ENCODE measurements at places on chromosomes 6 and 20. TPM values are rescaled to one million over a fixed set of nuclear protein-coding genes. Genes with fewer than 3 reads are reported as not detected.

The SERINC1 gene
- 220 TPM for total RNA-seq

The WDR27 gene
- total RNA-seq, result 16.6 TPM

The CALHM4 gene
- total RNA-seq, result 0.46 TPM

The PSORS1C1 gene
- 3.3 TPM for total RNA-seq

The ALDH5A1 gene
- total RNA-seq, result 0.32 TPM

The ANKRD6 gene
- 4.9 TPM for total RNA-seq

The PTCHD4 gene
- total RNA-seq, result 2.9 TPM

The C6orf141 gene
- 2.7 TPM for total RNA-seq

The ID4 gene
- not detected for total RNA-seq

The SLC35B3 gene
- total RNA-seq, result 16.2 TPM

The C20orf96 gene
- 1.6 TPM for total RNA-seq

All from epithelial cell of umbilical artery (primary cell).